Stimulated activated CD4-positive, alpha-beta T cell treated with anti-CD3 and anti-CD28 coated beads, TNF-alpha, amount 100 ng/mL, for 24 hours (primary cell): ENCODE measurements at places on chromosomes 3 and 15.

DNA sequence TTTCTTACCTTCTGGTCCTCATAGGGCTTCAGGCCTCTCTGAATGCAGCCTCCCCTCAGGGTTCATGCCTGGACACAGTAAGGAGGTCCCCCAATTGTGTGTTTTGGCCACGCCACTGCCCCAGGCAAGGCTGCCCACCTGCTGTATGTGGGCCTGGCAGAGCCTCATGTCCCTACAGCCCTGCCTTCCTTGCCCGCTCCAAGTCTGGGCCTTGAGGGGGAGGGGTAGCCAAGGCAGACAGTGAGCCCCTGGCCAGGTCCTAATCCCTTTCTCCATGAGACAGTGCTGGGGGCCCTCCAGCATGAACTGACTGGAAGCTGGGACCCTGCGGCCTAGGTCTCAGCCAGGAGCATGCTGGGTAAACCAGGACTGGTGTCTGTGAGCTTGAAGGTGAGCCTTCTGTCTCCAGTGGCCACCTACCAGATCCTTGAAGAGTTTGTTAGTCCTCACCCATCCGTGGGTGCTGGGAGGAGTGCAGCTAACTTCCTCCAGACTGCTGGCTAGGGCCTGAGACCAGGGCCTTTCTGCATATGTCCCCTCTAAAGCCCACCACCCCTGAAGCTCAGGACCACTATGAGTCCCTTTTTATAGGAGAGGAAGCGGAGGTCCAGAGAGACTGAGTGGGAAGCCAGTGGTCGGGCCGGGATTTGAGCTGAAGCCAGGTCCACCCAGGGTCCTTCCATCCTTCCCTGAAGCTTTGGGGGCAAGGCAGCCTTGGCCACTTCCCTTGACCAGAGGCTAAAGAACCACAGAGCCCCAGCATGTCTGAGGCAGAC is 8.7 kb downstream of the ZBTB47 start:
- DNase-seq, result no peak

DNA sequence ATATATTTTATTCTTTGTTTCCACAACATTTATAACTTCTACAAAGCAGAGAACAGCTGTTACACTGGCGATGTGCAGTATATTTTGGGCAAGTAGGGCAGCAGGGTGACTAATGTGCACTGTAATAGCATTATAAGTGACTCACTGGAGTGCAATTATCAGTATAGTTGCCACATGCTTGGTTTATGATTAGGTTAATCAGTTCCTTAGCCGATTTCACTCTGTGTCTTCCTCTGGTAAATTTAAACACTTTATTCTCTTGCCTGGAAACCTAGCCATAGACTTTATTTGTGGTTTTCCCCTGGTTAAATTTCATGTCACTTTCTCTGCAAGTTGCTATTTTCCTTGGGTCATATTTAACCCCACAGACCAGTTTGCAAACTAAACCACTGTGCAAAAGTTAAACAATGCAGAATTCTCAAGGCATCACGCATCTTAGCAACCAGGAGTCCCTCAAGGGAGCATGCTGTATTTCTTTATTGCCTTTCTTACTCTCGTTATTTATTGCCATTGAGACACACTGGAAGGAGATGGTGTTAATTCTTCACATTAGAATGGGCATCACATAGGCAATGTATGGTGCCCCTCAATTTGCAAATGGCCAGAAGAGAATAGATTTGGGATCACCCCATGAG is 690.2 kb upstream of the DPPA4 start:
- DNase-seq, result no peak

DNA sequence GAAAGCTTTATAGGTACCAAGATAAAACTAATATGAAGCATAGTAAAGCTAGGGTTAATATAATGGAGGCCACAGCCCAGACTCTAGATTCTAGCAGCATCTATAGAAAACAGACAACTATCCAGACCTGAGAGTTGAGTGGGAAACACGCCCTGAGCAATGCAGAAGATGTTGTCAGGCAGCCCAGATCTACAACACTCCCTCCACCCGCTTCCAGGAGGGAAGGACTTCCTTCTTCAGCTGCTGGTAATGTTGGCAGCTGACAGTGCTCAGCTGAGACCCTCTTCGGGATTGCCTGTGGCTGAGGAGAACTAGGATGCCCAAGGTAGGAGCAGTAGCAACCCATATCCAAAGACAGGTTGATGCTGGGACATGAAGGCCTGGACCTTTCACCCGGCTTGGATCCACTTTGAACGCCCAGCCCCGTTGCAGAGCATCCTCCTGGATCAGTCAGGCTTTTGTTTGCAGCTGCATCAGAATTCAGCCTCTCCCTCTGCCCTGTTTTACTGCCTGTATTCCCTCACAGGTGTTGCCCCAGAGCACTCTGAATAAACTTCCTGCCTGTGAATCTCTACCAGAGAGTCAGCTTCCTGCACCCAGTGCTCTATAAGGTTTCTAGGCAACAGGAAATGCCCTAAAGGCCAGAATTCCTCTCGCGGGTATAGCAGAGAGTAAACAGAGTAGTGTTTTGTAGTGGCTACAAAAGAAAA is 174.7 kb upstream of the IL12A start:
- no peak for DNase-seq

- no peak for DNase-seq
These were observed at the start of gene SPATA12 for GRCh38 chr3:57060089-57060821. Gene SPATA12, plus strand, starts transcription at chr3:57060664. Its CDS starts 13,031 bp downstream, at chr3:57073695.

GRCh38 chr3:156681002-156681401 is 6.6 kb downstream of the TIPARP start:
- no peak for DNase-seq
